ENCODE measurements at places on chromosomes 1 and 21.

DNA sequence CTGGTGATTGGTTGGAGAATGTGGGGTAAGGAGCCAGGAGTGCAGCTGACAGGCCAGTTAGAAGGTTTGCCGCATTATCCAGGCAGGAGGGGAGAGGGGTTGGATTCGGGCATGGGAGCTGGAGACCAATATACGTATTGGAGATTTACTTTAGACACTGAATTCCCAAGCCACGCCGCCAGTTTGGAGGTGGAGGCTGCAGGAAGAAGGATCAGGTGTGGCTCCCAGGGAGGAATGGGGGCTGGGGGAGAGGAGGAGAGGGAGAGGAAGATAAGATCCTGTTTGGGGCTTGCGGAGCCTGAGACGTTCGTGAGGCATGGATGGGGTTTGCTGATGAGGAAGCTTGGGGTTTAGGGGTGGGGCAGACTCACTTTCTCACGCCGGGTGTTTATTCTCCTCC, 155.1 kb upstream of the IGSF21 start:
- no peak for DNase-seq

DNA sequence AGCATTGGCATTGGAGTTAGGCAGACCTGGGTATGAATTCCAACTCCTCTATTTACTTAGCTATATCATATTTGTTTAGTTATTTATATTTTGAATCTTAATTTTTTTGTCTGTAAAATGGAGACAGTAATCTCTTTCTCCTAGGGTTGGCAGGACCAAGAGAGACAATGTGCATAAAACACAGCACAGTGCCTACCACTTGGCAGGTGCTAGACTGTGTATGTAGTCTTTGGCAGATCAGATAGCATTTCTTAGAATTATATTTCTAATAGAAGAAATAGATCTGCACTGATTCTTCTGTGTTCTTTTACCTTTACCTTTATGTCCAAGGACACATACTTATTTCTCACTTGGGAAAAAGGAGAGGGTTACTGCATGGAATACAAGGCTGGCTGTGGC, 177.2 kb downstream of the GIPC2 start:
- no peak for DNase-seq

- no peak for DNase-seq
Observed at GRCh38 chr1:193569096-193569982, 382.9 kb upstream of the B3GALT2 start.

DNA sequence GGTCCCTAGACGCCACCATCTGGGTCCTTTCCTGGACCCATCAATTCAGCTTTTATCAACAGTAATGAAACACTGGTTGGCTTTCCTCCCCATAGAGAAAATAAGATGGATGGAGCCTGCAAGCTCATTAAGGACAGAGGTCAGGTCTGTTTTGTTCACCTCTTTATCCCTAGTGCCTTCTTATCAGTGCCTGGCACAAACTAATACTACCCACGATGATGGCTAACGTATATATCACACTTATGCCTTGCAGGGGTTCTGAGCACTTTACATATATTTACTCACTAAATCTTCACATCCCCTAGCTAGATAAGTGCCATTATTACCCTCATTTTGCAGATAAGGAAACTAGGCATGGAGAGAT, 5.1 kb upstream of the UBXN10 start:
- no peak for DNase-seq

GRCh38 chr1:192747301-192747700, 61.5 kb upstream of the RGS2 start:
- no peak for DNase-seq

GRCh38 chr1:109115685-109116084, 1.8 kb downstream of the ELAPOR1 start:
- DNase-seq = no peak

GRCh38 chr1:20149601-20150325, 10.6 kb downstream of the PLA2G2F start:
- DNase-seq = no peak

GRCh38 chr1:77356136-77356535, 74.3 kb downstream of the AK5 start:
- DNase-seq = no peak

GRCh38 chr1:209134001-209134400, 449.5 kb upstream of the CAMK1G start:
- DNase-seq = no peak

DNA sequence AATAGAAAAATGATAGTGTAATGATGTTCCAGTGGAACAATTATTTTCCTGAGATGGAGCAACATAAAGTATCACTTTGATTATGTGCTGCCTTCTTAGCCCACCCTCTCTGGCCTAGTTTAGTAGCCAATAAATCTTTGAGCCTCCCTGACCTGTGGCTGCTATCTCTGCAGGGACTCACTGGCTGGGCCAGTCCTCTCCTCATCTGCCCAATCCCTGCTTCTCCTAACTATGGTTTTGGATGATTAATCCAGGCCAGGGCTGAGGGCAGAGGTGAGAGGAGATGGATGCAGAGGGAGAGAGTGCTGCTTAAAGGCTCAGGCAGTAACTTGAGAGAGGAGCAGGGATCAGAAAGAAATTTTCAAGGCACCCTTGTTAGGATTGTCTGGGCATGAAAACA, 89.0 kb upstream of the CD34 start:
- no peak for DNase-seq

GRCh38 chr1:183301239-183301638, 115.2 kb downstream of the LAMC2 start:
- no peak for DNase-seq

DNA sequence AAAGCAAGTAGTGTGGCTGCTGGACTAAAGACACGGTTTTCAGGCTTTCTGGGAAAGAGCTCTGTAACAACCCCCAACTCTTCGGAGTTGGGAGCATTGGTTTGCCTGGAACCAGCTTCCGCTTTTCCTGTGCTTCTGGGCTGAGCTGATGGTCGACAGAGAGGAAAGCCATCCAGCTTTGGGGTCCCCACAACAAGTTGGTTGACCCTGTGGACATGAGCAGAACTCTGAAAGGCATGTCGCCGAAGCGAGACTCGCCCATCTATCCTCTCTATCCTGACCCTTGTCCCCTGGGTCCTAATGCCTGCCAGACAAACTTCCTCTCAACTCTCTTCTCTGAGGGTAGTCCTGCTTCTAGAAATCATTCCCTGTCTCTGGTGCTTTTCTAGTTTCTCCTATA, 31.9 kb upstream of the FCGR2A start:
- DNase-seq = peak; percentile 25

- DNase-seq = no peak
Observed at GRCh38 chr1:245108909-245109308, 45.9 kb upstream of the KIF26B start.

DNA sequence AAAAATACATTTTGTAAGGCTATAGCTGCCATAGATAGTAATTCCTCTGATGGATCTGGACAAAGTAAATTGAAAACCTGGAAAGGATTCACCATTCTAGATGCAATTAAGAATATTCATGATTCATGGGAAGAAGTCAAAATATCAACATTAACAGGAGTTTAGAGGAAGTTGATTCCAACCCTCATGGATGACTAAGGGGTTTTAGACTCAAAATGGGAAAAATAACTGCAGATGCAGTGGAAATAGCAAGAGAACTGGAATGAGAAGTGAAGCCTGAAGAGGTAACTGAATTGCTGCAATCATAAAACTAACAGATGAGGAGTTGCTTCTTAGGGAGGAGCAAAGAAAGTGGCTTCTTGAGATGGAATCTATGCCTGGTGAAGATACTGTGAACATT, 230.8 kb downstream of the KCTD3 start:
- no peak for DNase-seq

DNA sequence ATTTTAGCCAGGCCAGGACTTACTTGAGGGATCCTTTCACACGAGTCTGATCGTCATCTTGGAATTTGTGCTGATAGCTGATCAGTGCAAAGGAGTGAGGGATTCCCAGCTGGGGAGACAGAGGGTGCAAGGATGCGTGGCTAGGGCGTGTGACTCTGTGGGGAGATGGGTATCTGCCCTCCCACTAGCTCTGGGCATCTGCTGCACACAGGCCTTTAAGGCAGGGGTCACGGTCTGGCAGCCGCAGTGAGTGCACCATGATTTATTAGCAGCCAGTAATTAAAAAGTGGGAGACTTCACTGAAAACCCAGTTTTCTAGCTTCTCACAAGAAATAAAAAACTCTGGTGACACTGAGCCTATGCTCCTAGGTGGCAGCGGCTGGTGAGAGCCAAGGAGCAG, 20.4 kb downstream of the THAP3 start:
- DNase-seq = no peak

DNA sequence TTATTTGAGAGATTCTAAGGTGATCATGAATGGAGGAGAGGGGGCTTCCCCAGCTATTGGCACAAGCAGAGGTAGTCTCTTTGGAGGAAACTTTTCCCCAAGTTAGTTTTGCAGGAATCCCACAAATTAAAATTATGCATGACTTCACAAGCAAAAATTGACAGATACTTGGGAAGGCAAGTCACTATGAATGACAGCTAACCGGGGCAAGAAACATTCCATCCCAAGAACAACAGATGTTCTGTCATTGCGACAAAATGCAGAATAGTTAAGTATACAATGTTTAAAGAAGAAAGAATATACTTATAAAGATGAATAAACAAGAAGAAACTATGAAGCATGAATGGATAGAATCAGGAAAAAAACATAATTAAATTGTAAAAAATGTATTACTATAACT, 27.1 kb upstream of the SIM2 start:
- DNase-seq = no peak

GRCh38 chr1:31870086-31870736, 54.4 kb upstream of the SPOCD1 start:
- no peak for DNase-seq

DNA sequence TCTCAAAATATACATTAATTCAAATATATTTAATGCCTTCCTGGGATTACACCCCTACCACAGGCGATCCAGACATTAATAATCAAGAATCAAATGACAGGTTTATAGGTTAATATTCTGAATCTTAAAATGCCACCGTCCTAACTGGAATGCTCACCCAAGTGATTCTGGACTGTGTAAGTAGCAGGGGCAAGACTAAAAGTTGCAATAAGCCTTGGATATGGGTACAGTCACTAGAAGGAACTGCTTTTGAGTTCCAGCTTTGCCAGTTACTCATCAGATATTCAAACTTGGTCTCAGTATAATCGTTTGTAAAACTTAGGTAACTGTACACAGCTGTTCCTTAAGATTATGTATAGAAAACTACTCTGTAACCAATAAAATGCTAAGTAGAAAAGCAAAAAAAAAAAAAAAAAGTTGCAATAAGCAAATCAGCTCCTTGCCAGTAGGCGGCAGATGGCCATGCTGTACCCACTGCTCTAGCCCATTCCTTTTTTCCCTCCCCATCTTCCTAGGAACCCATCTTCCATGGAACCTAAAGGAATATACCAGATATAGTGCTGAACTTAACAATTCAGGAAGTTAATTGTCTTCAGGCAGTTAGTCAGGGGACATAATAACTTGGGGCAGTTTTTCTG, 10.5 kb downstream of the RO60 start:
- no peak for DNase-seq

DNA sequence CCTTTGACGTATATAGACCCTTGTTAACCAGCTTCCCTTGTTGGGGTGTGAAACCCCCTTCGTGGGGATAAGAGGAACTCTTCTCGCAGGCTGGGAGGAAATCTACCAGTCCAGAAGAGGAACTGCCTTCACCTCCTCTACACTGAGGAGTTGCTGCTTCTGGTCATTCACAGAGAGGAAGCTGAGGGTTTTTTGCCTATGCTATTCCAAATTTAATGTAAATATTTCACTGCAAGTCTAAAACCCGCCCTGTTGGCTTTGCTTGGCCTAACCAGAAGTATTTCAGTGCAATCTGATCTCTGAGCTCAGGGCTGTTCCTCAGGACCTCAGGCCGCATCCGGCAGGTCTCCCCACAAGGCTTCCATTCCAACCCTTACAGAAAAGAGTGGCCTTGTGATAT, 150.1 kb downstream of the HIVEP3 start:
- no peak for DNase-seq

DNA sequence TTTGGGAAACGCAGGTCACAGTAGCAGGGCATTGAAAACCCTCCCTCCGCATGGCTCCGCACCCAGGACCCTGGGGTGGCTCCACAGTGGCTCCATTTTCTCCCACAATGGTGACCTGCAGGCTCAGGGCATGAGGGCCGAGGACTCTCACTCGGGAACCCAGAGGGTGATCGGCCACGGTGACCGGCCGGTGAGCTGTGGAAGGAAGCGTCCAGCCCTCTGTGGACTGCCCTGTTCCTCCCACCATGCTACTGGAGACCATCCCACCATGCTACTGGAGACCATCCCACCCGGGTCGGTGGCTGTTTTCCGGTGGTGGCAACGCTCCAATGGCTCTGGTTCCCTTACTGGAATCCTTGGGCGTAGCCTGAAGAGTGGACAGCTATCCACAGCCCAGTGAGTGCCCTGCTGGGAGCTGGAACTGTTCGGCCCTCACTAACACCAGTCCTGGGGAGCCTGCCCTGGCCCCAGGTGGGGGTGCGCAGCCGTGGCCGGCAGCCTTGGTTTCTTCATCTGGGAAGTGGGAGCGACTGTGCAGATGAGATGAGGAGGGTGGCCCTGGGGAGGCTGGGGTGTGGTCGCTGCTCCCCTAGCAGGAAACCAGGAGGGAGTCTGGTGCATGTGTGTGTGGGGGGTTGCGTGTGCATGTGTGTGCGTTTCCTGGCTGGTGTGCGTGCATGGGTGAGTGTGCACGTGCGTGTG, 59.6 kb downstream of the PRDM16 start:
- no peak for DNase-seq
